ENCODE measurements at places on chromosomes 12 and 14.

DNA sequence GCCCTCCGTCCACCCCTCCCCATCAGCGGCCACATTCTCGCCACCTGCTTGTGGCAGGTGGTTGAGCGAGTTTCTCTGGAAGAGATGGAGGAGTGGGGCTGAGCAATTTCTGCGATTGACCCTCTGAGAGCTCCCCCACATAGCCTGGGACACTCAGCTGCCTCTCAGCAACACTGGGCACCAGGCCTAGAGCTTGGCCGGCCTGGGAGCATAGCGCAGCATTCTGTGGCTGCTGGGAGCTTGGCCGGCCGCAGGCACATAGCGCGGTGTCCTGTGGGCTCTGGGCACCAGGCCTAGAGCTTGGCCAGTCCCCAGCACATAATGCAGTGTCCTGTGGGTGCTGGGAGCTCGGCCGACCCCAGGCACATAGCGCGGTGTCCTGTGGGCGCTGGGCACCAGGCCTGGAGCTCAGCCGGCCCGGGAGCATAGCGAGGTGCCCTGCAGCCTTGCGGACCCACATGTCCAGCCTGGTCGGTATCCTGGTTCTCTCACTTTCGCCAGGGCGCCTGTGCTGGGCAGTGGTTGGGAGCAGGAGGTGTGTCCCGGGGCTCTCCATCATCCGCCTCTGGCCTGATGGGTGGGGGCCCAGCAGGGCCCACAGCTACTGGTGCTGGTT is 43.8 kb downstream of the LRCOL1 start:
- DNase-seq = no peak

GRCh38 chr14:76101391-76102379 is 50.0 kb upstream of the GPATCH2L start:
- DNase-seq = no peak

DNA sequence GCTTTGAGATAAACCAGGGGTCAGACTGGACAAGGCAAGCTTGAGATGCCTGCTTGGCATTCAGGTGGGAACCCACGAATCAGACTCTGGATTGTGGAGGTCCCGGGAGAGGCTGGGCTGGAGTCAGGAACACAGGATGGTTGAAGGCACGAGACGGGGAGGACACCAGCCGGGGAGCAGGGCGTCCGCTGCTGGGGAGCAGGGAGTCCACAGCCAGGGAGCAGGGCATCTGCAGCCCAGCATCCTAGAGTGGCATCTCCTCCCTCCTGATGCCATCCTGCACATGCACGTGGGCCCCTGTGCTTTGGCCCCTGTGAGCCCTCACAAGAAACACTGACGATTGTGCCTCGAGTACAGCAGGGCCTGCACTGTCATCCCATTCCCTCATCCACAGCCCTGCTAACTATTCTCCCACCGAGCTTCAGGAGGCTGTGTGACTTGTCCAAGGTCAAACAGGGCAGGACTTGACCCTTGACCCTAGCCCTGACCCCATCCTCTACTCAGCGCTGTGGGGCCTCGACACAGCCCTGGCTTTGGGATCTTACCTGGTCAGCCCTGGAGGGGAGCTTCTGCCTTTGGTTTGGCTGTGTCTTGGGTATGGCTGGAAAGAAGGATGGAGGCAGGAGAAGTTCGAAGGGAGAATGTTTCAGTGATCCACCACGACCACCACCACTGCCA is 45.1 kb downstream of the CFAP251 start:
- DNase-seq = no peak

- no peak for DNase-seq
Measured at GRCh38 chr12:46524778-46525177, 152.2 kb upstream of the SLC38A2 start.

- no peak for DNase-seq
Measured at GRCh38 chr14:74592476-74593201, 19.4 kb downstream of the LTBP2 start.

- no peak for DNase-seq
Measured at GRCh38 chr12:26513363-26514043, 318.1 kb downstream of the SSPN start.

GRCh38 chr12:12460935-12461922 is 101.4 kb downstream of the DUSP16 start:
- DNase-seq = no peak

- DNase-seq = no peak
Measured at GRCh38 chr12:84767079-84767478, 145.5 kb downstream of the SLC6A15 start.

- no peak for DNase-seq
Measured at GRCh38 chr12:118356809-118357256, 15.9 kb downstream of the TAOK3 start.

- DNase-seq = no peak
Measured at GRCh38 chr12:53560912-53561589, 53.8 kb upstream of the NPFF start.

GRCh38 chr12:8675591-8676036 is 13.0 kb upstream of the MFAP5 start:
- no peak for DNase-seq

DNA sequence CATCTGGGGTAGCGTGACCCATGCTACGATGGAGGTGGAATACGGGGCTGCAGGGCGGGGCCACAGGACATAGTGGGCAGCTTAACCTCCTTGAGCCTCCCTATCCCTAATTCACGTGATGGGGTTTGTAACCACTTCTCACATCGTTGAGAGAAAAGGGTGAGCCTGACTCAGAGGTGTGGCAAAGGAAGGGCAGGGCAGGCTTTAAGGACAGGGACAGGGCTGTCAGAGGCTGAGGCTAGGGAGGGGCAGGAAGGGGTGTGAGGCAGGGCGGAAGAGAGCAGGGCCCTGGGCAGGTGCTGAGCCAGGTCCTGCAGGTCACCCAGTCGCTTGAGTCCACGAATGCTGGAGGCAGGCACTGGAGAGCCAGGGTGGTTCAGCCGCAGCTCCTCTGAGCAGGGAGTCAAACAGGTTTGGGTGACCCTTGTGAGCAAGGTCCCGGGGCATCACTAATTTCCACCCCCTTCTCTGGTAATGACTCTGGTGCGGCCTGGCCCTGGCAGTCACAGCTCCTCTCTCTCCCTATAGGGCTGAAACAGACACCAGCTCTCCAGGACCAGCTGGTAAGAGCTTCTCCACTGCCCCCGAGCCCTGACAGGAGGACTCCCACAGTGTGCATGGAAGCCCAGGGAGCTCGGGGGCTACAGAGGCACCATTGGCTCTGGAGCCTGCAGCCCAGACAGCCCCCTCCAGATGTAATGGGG is 7.5 kb upstream of the AQP2 start:
- DNase-seq = no peak

DNA sequence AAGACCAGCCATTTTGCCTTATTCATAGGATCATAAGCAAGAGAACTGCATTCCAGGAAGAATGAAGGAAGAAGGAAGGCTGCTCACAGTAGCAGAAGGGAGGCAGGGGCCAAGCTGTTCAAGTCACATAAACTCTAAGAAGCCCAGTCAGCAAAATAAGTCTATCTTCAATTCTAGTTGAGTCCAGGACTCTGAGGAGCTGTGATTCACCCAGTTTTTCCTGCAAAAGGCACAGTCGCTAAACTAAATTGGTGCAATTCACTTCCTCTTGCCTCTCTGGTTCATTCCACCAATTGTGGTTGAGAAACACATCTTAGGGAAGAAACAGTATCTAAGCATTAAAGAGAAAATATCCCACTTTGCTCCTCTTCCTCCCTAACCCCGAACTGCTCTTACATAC is 9.8 kb downstream of the ZNF641 start:
- DNase-seq = no peak

- DNase-seq = no peak
Measured at GRCh38 chr12:50275556-50275955, 7.8 kb downstream of the LIMA1 start.

- no peak for DNase-seq
Measured at GRCh38 chr12:59182191-59182590, 261.9 kb upstream of the LRIG3 start.

DNA sequence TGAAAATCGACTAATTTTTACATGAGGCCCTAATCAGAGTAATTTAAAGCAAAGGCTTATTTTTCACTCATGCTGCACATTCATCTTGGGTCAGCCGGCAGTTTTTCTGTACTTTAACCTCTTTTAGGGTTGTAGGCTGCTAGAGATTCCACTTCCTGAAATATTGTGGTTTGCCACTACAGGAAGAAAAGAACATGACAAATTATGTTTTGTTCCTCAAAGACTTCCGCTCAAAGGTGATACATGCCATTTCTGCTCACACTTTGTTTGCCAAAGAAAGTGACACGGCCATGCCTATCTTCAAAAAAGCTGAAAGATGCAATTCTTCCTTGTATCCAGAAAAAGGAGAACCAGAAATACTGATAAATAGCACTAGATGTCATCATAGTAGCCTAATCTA is 183.4 kb upstream of the PPFIA2 start:
- DNase-seq = no peak

DNA sequence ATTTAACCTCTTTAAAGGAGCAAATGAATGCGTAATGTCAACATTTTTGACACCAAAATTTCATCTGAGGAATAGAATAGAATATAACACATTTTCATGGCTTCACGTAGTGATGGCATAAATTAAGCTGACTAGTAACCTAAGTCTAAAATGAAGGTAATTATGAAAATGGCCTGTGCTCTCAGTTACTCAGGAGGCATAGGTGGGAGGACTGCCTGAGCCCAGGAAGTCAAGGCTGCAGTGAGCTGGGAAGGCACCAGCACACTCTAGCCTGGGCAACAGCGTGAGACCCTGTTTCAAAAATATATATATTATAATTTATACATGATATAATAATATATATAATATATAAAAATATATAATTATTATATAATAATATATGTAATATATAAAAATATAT is 383.2 kb upstream of the ATP2B1 start:
- DNase-seq = no peak

- DNase-seq = no peak
Measured at GRCh38 chr14:104030958-104031357, 54.5 kb upstream of the ASPG start.

All from effector memory CD8-positive, alpha-beta T cell (primary cell).